ENCODE measurements at places on chromosomes 13 and 19.
A peak's percentile ranks its signal among the peaks of the same experiment; 100 is the strongest.

DNA sequence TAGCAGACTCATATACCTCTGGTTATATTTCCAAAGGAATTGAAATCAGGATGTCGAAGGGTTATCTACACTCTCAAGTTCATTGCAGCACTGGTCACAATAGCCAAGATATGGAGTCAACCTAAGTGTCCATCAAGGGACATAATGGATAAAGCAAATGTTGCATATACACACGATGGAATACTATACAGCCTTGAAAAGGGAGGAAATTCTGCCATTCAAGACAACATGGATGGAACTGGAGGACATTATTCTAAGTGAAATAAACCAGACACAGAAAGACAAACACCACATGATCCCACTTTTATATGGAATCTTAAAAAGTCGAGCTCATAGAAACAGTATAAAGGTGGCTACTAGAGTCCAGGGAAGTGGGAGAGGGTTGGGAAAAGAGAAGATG is 13.6 kb upstream of the ERCC1 start:
- no peak for DNase-seq

- no peak for DNase-seq
Observed at GRCh38 chr13:36352350-36352749, 6.2 kb upstream of the SPART start.

DNA sequence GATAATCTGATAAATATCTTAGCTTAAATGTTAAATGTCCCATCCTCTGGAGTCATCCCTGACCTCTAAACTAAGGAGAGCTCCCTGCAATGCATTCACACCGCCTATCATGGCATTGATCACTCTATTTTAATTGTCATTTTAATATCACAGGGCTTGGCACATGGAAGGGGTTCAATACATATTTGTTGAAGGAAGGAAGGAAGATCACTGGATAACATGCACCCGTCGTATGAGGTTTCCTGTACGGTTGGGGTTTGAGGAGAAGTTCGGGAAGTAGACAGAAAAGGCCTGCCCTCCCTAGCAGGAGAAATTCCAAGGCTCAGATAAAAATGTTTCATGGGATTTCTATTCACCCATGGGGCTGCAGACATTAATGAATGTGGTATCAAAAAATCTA is 102.0 kb downstream of the MBNL2 start:
- DNase-seq: no peak

DNA sequence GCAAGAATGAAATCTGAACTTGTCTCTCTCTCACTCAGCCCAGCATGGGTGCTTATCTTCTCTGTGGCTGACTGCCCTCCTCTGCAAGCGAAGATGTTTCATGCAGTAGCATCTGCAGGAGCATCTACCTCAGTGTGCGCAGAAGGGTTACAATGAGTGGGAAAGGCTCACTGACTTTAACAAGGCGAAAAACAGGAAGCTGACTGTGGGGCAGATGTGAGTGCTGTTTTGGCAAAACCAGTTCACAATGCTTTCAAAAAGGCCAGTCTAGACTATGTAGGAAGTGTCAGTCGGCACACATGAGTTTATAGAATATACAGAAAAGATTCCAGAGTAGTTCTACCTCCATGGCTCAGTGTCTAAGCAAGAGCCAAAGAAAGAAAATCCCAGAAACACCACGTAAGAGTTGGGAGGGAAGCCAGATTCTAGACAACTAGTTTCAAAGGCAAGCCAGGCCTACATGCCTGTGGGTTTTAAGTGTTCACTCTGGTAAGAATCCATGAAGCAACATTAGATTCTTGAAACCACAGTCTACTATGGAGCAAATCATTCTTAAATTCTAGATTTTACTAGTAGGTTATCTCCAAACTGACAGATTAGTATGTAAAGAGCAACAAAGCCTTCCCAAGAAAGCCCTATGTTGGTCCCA is 124.5 kb downstream of the ABCC4 start:
- no peak for DNase-seq

GRCh38 chr19:14433554-14434501 is 722 bp downstream of the PKN1 start:
- DNase-seq: peak; percentile 85

GRCh38 chr13:110506859-110507566 is 54.5 kb downstream of the RAB20 start:
- DNase-seq: peak; percentile 94

DNA sequence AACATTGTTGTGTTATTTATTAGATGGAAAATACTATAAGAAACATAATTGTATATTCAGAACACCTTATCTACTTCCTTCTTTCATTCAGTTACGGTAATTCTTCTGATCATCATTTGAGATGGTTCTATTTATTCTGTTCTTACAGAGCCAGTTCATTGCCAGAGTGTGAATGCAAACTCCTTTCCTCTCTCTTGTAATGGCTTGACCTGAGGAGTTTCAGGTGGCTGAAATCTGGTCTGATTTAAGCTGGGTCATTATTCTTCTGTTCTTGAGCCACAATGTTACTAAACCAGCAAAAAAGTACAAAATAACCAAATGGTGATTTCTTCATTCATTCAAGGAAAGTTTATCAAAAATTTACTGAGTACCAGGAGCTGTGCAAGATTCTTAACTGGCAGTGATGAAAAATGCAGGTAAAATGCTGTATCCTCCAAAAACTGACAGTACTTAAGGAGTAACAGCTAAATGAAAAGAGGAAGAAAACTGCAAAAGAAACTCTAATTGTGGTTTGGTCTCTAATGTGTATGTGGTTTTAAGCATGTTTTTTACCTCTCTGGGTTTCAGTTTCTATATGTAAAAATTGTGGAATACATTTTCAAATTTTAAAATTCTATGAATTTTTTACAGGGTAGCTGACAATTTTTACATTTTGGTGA is 182.4 kb upstream of the UFM1 start:
- no peak for DNase-seq

GRCh38 chr19:8017808-8018207 is 12.4 kb upstream of the ELAVL1 start:
- DNase-seq: no peak

DNA sequence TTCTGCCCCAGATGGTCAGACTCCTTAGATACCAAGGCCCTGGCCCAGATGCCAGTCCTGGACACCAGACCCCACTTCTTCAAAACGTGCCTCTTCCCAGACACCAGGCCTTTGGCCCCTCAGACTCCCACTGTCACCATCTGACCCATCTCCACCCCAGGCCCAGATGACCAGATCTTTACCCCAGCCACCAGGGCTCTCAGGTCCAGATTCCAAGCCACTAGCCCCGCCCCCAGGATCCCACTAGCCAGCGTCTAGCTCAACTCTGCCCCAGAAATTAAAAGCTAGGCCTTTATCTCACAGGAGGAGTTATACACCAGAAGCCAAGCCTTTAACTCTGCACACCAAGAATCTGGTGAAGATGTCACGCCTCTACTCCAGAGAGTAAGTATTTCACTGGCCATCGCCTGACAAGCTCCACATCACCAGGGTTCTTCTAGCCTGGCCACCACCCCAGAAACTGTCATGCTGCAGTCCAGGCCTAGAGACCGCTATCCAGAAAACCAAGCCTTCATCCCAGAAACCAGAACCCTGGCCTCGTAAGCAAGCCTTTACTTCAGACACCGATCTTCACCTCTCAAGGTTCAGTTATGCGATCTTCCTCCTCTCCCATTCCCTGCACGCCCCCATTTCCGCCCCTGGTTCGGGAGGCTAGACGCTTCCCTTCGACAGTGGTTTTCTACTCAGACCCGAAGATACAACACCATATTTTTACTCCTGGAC is 595 bp downstream of the XAB2 start:
- DNase-seq: no peak

DNA sequence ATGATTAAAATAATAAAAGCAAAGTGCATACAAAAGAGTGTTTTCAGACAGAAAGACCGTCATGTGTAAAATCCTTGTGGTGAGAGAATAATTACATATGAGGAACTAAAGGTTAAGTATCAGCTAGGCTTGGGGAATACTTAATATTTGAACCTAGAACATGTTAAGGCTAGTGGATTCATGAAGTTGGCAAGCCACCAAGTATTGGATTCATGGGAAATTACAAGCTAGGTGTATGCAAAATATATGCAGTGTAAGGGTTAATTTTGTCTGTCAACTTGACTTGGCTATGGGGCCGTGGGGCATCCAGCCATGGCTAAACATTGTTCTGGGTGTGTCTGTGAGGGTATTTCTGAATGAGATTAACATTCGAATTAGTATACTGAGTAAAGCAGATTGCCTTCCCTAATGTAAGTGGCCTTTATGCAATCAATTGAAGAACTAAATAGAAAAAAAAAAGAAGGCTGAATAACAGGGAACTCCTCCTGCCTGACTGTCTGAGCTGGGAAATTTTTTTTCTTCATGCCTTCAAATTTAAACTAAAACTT is 533.5 kb upstream of the KLF12 start:
- no peak for DNase-seq

DNA sequence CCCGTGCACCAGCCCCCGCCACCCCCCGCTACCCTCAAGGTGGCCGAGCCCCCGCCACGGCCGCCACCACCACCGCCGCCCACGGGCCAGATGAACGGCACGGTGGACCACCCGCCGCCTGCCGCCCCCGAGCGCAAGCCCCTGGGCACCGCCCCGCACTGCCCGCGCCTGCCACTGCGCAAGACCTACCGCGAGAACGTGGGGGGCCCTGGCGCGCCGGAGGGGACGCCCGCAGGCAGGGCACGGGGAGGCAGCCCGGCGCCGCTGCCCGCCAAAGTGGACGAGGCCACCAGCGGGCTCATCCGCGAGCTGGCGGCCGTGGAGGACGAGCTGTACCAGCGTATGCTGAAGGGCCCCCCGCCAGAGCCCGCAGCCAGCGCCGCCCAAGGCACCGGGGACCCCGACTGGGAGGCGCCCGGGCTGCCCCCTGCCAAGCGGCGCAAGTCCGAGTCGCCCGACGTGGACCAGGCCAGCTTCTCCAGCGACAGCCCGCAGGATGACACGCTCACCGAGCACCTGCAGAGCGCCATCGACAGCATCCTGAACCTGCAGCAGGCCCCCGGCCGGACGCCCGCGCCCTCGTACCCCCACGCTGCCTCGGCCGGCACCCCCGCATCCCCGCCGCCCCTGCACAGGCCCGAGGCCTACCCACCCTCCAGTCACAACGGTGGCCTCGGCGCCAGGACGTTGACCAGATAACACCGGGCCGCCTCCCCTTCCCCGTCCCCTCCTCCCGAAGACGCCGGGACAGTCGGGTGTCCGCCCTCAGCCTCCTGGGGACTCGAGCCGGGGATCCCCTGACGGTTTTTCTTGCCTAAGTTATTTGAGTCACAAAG is 11.3 kb upstream of the EHD2 start:
- no peak for DNase-seq

DNA sequence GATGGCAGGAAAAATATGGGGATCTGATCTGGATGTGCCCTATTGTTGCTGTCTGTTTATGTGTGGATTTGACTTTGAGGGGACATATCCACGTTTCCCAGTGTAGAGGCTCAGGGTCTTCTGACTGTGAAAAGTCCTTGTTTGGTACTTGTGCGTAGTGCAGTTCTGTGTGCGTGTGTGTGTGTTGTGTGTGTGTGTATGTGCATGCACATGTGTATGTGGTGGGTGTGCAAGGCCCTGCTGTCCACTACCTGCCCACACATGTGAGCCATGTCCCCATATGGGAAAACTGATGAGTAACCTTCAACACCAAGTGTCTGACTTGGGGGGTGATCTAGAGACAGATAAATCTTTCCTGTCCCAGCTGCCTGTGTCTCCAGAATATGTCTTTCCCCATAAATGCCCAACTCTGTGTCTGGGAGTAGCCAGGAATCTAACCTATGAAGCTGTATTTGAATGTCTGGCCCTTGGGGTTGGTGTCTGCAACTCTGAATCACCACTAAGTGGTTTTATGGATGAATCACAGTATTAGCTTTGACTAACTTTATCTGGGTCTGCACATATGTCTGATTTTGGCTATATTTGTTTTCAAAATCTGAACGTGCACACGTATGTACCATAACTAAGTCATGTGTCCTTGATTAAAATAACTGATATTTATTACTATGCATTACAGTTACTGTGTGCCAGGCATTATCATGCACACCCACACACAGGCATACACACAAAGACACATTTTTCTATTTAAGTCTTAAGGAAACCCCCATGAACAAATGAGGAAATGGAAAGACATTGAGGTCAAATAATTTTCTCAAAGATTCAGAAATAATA is 17.4 kb downstream of the KLK2 start:
- no peak for DNase-seq

DNA sequence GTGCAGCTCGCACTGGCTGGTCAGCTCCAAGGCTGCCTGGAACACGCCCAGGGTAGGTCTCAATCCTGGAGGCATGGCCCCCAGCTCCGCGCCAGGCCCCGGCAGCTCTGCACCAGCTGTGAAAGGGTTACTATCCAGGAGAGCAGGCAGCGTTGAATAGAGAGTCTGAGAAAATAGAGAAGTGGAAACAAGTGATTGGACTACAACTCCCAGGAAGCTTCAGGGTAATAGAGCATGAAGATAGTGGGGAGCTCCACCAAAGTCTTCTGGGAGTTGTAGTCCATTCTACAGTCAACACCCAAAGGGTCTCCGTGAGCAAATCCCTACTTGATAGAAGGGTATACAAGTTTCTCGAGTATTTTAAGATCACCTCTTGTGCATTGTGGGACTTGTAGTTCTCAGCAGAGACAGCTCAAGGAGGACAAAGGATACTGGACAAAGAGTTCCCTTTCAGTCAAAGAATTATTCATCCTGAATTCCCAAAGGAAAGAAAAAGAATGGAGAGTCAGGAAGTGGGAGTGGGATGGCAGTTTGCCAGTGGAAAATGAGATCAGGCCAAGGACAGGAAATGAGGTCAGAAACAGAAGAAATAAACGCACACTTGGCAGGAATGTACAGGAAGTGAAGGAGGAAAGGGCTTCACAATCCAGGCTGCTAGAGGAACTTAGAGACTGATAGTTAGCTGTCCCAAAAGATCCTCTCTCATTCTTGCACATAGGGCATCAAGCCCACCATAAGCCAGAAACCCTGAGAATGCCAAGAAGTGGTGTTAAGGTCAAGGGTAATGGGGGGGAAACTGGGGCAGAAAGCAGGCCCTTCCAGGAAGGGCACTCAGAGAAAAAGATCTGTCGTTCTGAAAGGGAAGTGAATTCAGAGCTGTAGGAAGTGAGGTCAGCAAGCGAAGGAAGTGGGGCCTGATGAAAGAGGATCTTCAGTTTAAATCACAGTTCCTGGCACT is 5.5 kb upstream of the MAMSTR start:
- peak; percentile 88 for DNase-seq

GRCh38 chr19:55341171-55341588 is 1.5 kb downstream of the KMT5C start:
- peak; percentile 84 for DNase-seq

Measured in NCI-H2029 (cell line).